ENCODE measurements at places on chromosomes 2 and 18. TPM values are rescaled to one million over a fixed set of nuclear protein-coding genes. Genes with fewer than 3 reads are reported as not detected.
A peak's percentile ranks its signal among the peaks of the same experiment; 100 is the strongest.

- DNase-seq: peak; percentile 6
- H3K36me3 ChIP-seq: no peaks in the 10 kb centered on the region
- H3K27me3 ChIP-seq: no peaks in the 10 kb centered on the region
Observed at GRCh38 chr2:168272225-168272624, 24.8 kb upstream of the STK39 start.

Gene LYG2
- total RNA-seq: not detected

Gene TACR1
- not detected for total RNA-seq

Gene RAB3GAP1
- total RNA-seq: 26.0 TPM

Gene RETREG2
- 74.0 TPM for total RNA-seq

DNA sequence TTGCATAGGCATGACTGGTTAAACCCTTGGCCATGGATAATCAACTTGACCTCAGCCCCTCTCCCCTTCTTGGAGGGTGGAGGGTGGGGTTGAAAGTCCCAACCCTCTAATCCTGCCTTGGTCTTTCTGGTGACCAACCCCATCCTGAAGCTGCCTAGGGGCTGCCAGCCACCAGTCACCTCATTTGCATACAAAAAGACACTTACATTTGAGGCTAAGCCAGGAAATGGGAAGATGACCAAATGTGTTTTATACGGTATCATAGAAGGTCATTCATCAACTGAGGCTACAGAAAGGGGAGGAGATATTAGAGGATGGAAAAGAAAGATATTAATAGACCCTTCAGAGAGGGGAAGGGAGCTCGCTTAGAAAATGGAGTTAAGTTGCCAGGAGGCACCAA, 96.8 kb downstream of the NCK2 start:
- DNase-seq: no peak
- no peaks in the 10 kb centered on the region for H3K27me3 ChIP-seq
- no peak overlapping the region for H3K27ac ChIP-seq
- H3K4me1 ChIP-seq: no peaks in the 10 kb centered on the region
- no peak overlapping the region for H3K4me3 ChIP-seq

DNA sequence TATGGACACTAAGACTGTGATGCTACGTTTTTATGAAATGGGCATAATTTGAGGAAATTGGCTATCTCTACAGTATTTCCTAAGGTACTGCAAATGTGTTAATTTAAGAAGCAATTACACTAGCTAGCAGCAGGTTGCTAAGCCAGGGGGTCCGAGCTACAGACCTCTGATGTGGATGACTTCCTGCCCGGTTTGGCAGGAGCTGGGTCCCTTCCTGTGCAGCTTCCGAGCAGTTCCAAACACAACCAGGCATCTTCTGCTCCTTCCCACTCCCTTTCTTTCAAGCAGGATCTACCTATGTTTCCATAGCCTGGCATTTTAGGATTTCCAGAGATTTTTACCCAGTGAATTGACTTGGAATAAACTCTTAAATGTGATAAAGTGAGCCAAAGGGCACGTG, 55.7 kb downstream of the SCN2A start:
- no peaks in the 10 kb centered on the region for H3K36me3 ChIP-seq
- no peaks in the 10 kb centered on the region for H3K27me3 ChIP-seq
- no peak overlapping the region for H3K4me3 ChIP-seq
- no peak for DNase-seq
- no peaks in the 10 kb centered on the region for H3K4me1 ChIP-seq
- no peak overlapping the region for H3K27ac ChIP-seq

- DNase-seq: no peak
- no peaks in the 10 kb centered on the region for H3K27me3 ChIP-seq
- H3K4me3 ChIP-seq: no peak overlapping the region
- H3K36me3 ChIP-seq: no peaks in the 10 kb centered on the region
Observed at GRCh38 chr2:105798595-105798994, 53.9 kb downstream of the NCK2 start.

Gene KIF1A
- total RNA-seq: 14.1 TPM

Gene COLEC11
- total RNA-seq: 5.4 TPM

Gene CNNM3
- 15.2 TPM for total RNA-seq

Gene PTPRN
- total RNA-seq: 0.36 TPM

DNA sequence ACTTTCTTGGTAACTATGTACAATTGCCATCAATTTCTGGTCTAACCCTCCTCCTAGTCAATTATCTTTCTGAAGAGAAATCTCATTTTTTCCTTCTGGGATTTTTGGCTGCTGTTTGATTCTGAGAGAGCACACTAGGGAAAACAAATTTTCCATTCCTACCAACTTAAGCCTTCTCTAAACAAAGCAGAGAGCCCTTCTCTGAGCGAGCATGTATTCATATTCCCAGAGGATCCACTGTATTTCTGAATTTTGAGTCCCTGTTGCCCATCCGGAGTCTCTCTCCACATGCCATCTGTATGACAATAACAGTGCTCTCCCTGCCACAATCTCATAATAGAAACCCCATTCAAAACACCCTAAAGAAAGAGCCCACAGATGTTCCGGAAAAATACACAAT, 78.5 kb downstream of the MAIP1 start:
- H3K27me3 ChIP-seq: no peaks in the 10 kb centered on the region
- H3K27ac ChIP-seq: no peak overlapping the region
- DNase-seq: no peak
- no peaks in the 10 kb centered on the region for H3K4me1 ChIP-seq

Gene COL5A2
- total RNA-seq: 51.1 TPM

Gene FAM237A
- total RNA-seq: not detected

DNA sequence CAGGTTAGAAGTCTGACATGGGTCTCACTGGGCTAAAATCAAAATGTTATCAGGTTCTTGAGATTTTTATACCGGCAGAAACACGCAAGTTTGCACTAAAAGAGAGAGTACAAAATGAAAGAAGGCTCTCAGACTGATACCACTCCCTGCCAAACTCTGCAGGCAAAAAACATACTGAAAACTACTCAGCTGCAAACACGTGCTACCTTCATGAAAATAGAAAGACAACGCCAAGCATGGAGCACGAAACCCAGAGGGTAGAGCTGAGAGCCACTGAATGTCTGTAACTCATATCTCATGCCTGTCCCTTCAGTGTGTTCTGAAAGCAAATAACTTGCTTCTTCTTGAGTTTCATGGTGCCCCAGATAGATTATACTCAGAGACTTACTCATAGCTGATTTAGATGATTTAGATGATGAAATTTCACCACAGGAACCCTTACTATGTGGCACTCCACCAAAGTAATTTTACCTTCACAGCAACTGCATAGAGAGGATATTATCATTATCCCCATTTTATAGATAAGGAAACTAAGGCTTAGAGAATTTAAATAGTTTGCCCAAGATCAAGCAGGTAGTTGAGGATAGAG, 313.0 kb upstream of the SLC39A10 start:
- H3K27me3 ChIP-seq: no peaks in the 10 kb centered on the region
- H3K4me1 ChIP-seq: no peaks in the 10 kb centered on the region
- no peaks in the 10 kb centered on the region for H3K36me3 ChIP-seq
- no peak overlapping the region for H3K4me3 ChIP-seq
- H3K27ac ChIP-seq: no peak overlapping the region
- no peak for DNase-seq

Gene KCNF1
- total RNA-seq: 1.3 TPM

DNA sequence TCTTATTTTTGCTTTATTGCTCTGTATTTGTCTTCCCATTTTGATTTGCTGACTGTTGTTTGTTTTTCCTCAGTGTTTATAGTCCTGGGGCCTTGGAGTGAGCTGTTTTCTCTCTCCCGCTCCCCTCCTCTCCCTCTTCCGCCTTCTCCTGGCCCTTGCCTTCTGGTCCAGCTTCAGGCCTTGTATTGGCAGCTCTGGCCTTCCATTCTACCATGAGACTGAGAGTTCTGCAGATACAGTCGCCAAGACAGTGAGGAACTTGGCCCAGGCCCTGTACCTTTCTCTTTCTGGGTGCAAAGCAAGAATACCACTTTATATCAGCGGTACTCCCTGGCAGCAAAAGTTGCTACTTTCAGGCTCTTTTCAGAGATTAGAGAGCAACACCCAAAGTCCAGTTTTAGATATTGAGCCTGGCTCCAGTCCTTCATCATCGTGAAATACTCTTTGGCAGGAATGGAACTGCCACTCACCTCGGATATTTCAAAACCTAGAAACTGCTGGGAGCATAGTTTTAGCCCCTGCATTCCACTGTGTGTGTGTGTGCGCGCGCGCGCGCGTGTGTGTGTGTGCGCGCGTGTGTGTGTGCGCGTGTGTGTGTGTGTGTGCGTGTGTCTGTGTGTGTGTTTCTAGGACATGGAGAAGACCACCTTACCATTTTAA, 17.1 kb upstream of the L3MBTL4 start:
- no peak for DNase-seq
- no peak overlapping the region for H3K27ac ChIP-seq
- H3K4me1 ChIP-seq: peaks cover 31% of the 10 kb centered on the region
- no peaks in the 10 kb centered on the region for H3K36me3 ChIP-seq
- H3K27me3 ChIP-seq: no peaks in the 10 kb centered on the region
- H3K4me3 ChIP-seq: no peak overlapping the region

Gene SCYGR2
- total RNA-seq: not detected

Gene LHCGR
- total RNA-seq: not detected

DNA sequence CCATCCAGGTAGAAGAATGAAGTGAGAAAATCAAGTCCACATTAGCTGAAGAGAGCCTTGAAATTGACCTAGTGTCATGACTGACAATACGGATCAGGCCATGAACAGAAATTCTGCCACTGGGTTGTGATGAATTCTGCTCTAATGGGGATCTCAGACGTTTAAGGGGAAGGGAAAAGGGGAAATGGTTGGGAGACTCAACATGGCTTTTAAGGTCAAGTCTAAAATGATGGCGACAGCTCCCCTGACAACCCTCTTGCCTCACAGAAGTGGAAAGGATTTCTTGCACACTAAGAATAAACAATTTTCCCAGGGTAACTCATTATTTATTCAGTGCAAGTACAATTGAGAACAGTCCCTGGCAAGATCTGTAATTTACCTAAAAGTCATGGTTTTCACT, 302.5 kb upstream of the ACVR2A start:
- no peaks in the 10 kb centered on the region for H3K4me1 ChIP-seq
- H3K36me3 ChIP-seq: no peaks in the 10 kb centered on the region
- no peak for DNase-seq
- H3K27ac ChIP-seq: no peak overlapping the region
- H3K4me3 ChIP-seq: no peak overlapping the region

Gene FTCDNL1
- 3.2 TPM for total RNA-seq

- no peaks in the 10 kb centered on the region for H3K36me3 ChIP-seq
- H3K4me1 ChIP-seq: no peaks in the 10 kb centered on the region
- no peak overlapping the region for H3K4me3 ChIP-seq
- no peaks in the 10 kb centered on the region for H3K27me3 ChIP-seq
- no peak overlapping the region for H3K27ac ChIP-seq
Observed at GRCh38 chr2:175207741-175208438, 26.4 kb upstream of the ATP5MC3 start.

DNA sequence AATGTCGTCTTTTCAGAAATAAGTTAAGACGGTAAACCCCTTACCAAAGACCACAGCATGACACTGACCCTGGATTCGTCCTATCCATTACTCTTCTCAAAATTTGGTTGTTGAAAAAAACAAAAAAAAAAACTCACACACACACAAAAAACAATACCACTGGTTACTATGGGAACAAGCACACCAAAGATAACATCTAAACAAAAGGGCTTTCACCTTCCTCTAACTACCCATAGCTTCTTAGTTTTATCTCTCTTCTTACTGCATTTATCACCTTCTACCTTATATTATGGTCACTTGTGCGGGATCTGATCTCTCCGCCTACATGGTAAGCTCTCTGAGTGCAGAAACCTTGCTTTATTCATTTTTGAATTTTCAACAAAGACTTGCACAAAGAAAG, 192.7 kb downstream of the STK39 start:
- H3K4me1 ChIP-seq: no peaks in the 10 kb centered on the region
- no peak for DNase-seq
- H3K27me3 ChIP-seq: no peaks in the 10 kb centered on the region
- H3K36me3 ChIP-seq: peaks cover 2% of the 10 kb centered on the region
- H3K4me3 ChIP-seq: no peak overlapping the region

DNA sequence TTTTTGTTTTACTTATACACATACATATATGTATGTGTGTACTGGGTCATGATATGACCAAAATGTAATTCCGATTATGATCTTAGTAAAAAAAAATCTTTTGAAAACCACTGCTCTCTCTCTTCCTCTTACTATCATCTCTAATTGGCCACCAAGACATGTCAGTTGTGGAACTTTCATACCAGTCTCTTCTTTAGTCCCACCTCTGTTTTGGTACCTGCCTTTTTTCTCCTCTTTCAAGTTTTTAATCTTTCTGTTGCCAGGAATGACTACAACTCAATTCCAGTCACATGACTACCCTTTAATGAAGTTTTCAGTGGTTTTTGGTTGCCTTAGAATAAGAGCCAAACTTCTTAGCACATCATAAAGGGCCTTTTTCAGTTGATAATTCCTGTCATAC, 17.1 kb downstream of the RBM44 start:
- DNase-seq: no peak
- no peak overlapping the region for H3K27ac ChIP-seq
- H3K36me3 ChIP-seq: no peaks in the 10 kb centered on the region
- no peaks in the 10 kb centered on the region for H3K4me1 ChIP-seq
- H3K27me3 ChIP-seq: peaks cover 17% of the 10 kb centered on the region

DNA sequence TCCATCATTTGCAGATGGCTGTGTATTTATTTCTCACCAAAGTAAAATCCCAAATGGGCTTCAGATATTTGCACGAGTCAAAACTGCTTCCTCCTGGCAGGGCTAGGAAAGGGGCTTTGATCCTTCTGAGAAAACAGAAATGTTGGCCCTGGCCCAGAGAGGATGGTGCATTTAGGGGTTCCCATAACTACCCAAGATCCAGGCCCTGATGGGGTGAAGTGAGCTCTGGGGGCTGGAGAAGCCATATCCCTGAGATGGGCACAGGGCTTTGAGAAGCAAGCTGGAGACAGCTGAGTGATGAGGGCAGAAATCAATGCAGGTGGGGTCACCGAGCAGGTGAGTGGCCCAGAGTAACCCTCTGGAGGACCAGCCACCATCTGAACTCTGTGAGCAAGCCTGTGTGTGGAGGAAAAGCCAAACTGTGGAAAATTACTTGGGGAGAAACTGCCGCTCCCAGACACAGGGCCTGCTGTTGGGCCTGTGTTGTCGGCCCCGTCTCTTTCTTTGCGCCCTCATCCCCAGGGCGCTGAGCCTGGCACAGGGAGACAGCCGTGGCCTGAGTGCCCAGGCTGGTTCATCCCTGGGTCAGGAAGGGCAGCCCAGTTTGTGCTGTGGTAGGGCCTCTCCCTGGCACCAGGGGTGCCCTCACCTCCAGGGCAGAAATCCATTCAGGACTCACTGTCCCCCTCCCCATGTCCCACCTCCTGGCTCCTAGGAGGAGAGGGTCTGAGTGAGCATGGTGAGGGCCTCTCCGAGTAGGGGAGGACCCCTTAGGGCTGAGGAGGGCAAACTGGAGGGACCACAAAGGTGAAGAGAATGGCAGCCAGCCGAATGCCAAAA, 167.8 kb upstream of the HAAO start:
- H3K27me3 ChIP-seq: no peaks in the 10 kb centered on the region
- H3K27ac ChIP-seq: no peak overlapping the region
- no peaks in the 10 kb centered on the region for H3K36me3 ChIP-seq
- no peak for DNase-seq
- H3K4me1 ChIP-seq: no peaks in the 10 kb centered on the region
- no peak overlapping the region for H3K4me3 ChIP-seq

Gene CLIP4
- total RNA-seq: 6.0 TPM

Gene USP37
- total RNA-seq: 16.5 TPM

Gene KLHL41
- total RNA-seq: 56.3 TPM

- peaks cover 4% of the 10 kb centered on the region for H3K4me1 ChIP-seq
- no peak overlapping the region for H3K4me3 ChIP-seq
- no peak overlapping the region for H3K27ac ChIP-seq
- peak; percentile 66 for DNase-seq
- no peaks in the 10 kb centered on the region for H3K36me3 ChIP-seq
Observed at GRCh38 chr2:184834699-184835397, 236.5 kb downstream of the ZNF804A start.

Measured in cardiac muscle cell (in vitro differentiated cells and primary cell).